ENCODE measurements at places on chromosomes 11 and 22.

DNA sequence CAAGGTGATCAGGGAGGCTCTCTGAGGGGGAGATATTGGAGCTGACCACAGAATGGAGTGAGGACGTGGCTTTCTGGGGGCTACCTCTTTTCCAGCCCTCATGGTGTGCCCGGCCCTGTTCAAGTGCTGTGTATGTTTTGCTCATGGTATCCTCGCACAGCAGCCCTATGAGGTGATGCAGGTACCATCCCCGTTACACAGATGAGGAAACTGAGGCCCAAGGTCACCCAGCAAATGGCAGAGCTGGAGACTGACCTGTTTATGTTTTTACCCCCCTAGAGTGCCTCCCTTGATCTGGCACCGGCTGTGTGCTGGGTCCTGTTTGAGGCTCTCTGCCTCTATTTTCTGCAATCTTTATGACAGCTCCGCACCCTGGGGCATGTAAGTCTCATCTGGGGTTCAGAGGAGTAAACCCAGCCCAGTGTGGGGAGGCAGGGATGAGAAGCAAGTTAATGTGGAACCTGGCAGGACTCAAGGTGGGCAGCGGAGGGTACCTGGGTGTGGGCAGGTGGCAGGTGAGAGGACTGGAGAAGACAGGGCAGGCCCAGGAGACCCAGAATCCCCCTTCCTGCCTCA lies 20.8 kb downstream of the SGSM1 start:
- no peak for DNase-seq

DNA sequence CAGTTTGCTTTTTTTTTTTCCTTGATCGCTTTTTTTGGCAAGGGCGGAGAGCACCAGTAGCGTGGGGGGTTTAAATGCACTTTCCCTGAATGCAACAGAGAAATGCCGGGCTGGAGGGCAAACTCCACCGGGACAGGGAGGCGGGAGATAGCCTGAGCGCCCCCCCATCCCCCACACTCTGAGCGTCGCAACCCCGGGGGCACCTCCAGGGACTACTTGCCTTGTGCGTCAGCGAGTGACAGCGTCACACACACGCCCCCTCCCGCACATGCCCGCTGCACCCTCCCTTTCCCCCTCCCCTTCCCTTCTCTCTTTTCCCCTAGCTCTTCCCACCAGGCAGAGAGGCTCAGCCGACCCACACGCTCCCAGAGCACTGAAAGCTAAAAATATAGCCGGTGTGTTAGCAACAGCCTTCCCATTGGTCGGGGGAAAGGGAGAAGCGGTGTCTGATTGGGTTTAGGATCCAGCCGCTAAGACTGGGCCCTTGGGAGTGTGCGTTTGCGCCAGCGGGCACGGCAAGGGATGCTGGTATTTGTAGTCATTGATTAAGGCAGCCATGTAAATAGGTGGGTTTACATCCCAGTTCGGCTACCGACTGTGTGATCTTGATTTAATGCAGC lies 1.7 kb upstream of the TOB2 start:
- peak; percentile 98 for DNase-seq

- no peak for DNase-seq
Measured at GRCh38 chr11:42066113-42066512, 606.7 kb upstream of the LRRC4C start.

DNA sequence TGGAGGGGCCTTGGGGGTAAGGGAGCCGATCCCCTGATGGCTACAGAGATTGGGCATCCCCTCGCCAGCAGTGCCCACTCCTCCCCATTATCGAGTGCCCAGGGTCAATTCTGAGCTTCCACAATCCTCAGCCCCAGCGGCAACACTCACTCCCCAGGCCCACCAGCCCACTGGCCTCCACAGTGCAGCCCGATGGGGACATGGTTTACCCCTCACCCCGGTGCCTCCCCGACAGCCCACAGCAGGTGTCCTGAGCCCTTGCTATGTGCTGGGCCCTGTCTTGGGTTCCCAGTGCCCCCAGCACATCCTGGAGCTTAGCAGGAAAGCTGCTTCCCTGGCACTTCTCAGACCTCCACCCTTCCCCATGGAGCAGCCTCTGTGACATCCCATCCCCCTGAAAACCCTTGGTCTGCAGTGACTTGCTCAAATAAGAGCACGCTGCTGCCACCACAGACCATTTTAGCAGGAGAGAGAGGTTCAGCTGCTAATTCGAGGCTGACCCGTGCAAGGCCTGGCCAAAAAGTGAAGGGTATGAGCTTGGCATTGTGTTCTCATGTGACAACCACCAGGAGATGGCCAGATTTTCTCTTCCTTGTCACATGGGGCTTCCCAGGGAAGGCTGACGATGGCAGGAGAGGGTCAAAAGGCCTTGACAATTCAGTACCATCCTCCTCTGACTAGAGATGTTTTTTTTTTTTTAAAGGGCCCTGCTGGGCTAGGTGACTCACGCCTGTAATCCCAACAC lies 23.6 kb downstream of the KCNJ4 start:
- no peak for DNase-seq

DNA sequence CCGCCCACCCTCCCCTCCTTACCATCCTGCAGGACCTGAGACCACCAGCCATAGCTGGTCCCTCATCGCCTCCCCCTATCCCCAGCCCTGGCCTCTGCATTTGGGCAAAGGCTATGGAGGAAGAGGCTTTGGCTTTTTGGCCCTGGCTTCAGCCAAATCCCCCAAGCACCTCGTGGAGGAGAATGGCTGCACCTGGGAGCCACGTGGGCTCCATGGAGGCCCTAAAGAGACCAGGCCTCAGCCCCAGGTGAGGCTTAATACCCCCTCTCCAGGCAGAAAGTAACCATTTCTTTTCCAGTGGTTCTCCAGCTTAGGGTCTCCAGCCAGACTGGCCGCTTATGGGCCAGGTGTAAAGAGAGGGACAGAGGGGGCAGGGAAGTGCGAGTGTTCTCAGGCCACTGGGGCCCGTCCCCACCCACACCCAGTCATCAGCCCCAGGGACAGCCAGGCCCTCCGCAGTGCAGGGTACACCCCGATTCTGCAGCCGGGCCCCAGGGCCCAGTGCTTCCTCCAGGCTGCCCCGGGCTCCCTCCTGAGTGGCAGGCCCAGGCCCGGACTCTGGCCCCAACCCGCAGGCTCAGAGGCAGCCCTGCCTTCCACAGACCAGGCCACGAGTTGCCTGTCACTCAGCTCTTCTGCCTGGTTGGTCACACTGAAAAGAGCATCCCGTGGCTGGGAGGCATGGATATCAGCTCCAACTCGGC lies 26.4 kb downstream of the CDKN1C start:
- no peak for DNase-seq

- DNase-seq = no peak
Measured at GRCh38 chr11:60303661-60304060, 23.2 kb downstream of the MS4A4A start.

DNA sequence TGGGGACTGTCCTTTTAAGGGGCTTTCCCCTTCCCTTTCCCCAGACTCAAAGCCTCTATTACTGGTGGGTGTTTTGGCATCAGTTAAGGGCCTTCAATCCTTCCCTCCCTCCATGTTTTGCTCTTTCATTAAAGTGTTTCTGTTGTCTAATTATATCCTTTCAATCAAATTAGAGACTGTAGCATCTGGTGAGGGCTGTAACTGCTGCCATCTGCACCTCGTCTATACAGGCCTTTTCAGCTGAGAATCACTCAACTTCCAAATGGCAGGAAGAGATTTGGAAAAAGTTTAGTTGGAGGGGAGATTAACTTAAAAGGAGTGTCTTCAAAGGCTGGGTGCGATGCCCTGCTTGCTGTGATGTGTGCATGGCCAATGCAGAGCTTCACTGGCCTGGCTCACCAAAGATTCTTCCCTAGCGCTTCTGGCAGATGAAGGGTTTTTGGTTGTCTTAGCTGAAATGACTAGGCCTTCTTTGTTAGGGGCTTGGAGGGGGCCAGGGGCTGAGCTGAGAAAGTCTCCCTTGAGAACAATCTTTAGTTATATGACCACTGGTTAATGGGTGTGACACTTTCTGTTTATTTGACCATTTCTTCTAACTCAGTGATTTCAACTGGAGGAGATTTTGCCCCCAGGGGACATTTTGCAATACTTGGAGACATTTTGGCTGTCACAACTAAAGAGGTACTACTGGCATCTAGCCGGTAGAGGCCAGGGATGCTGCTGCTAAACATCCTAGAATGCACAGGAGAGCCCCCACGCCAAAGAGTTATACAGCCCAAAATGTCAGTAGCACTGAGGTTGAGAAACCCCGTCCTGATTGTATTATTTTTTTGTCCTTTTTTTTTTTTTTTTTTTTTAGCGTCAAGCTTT lies 7.5 kb downstream of the KREMEN1 start:
- DNase-seq = no peak

DNA sequence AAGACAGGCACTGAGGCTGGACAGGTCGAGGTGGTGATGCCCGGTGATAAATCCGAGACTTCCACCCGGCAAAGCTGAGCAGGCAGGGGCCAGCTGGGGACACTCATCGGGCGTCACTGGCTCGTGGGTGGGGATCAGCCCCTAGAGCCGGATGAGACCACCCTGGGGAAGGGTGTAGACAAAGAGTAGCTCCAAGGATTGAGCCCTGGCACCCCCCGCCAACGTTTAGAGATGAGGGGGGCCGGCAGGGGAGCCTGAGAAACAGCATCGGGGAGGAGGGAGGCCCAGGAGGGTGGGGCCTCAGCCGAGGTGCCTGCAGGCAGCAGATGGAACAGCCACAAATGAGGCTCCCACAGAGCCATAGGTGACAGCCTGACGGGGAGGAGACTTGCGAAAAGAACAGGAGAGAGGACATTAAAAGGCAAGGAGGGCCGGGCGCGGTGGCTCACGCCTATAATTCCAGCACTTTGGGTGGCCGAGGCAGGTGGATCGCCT lies 27.4 kb upstream of the CBX7 start:
- no peak for DNase-seq

- no peak for DNase-seq
Measured at GRCh38 chr11:728901-729491, 18.3 kb upstream of the TALDO1 start.

DNA sequence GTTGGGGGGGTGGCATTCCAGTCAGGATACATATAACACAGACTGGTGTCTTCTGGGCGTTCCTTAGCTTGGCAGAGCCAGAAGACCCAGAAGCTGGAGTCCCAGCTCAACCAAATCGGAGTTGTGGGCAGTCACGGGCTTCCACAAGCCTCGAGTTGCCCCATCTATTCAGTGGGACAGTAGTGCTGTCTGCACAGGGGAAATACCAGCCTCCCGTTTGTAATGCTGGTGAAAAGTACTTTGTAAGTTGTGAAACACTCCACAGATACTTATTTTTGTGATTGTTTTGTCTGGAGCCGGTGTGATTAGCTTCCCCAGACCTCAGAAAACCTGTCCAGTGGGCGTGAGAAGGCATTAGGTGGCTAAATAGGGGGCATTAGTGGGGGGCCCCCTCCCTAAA lies 13.6 kb downstream of the DGKZ start:
- no peak for DNase-seq

Data from NCI-H1930 (cell line).